Stimulated activated CD8-positive, alpha-beta memory T cell treated with anti-CD3 and anti-CD28 coated beads, Interleukin-7, amount 100 ng/mL, for 1 hour (primary cell): ENCODE measurements at places on chromosomes 7 and 10.

DNA sequence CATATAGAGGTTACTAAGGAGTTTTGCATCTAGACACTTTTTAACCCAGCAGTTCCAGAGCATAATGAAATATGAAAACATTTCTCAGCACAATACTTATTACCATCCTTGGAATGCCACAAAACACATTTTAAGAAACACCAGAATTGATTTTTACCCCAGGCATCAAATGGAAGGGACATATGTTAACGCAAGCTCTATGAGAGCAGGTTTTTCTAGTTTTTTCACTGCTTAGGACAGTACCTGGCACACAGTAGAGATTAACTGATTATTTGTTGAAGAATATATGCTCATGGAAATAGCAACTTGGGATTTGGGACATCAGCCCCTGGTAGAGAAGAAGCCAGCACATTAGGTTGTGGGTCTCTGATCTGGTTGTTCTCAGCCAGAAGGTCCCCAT, 67.0 kb upstream of the ARID5B start:
- no peak for DNase-seq

DNA sequence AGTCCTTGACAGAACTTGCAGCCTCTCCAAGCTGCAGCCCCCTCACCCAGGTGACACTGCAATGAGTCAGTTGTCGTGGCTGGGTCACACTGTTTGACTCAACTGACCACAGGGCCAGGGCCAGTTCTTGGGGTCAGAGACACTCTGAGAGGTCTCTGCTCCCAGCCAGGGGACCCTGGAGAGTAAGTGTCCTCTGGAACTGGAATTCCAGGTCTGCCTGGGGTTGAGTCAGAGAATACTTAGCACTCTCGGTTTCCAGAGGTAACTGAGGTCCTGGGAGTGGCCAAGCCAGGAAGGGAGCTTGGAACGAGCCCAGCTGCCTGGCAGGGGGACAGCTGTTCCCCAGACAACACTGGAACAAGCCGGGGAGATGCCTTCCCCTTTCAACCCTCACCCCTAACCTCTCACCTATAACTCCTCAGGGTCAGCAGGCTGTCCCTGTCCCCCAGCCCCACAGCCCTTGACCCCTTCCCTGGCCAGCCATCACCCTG, 2.2 kb upstream of the MYL10 start:
- DNase-seq: no peak

GRCh38 chr7:117225536-117225935, 97.3 kb downstream of the WNT2 start:
- no peak for DNase-seq

- DNase-seq: no peak
Observed at GRCh38 chr10:95767884-95768556, 12.1 kb downstream of the ENTPD1 start.

DNA sequence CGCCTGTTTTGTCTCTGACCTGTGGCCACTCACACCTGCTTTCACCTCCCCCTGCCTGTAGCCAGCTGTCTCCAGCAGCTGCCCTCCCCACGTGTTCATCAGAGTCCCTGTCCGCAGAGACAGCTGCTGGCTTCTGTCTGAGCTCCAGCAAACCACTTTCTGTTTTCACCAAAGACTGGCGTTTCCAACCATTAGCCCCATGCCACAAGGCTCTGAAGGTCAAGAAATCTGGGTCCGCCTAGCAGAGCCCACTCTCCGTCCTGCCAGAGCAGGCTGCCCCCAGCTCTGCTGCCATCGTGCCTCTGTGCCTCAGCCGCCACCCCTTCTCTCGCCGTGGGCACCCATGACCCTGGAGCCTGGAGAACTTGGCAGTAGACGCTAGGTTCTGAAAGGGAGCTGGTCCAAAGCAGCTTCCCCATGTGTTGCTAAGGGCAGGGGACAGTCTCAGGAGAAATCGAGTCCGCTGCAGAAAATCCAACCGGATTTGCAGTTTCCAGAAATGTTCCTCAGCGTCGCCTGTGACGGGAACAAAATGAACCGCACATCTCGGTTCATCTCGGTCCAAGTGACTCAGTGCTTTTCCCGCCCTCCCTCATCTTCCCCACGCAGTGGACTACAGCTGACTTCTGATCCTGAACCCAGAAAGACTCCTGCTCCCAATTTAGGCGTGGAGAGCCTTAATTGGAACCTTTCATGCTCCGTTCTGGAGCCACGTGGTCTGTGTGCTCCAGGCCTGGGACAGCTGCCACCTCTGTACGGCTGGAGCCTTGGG, 28.0 kb downstream of the TMEM120A start:
- DNase-seq: no peak

DNA sequence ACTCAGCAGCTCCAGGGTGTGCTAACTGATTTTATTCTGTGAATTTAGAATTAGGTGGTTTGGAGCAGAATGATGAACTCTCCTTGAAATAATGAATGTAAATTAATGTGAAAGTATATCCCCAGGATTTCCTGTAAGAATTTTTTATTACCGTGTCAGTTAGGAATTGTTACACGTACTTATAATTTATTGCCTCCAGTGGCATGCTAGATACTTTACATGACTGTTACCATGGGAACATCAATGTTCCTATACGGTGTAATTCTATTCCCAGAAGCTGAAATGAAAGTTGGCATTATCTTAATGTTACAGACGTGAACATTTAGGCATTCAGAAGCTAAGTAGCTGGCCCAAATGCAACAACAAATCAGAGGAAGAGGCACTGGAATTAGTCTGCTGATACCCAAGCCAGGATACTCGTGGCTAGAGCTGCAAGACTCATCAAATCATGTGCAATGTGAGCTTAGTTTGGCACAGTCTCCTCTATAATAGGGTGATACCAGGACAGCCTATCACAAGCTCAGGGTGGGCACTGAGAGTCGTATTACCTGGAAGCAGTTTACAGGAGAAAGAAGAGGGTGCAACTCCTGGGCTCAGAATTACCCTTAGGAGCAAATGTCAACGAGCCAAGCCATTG, 30.0 kb upstream of the PRKAR2B start:
- no peak for DNase-seq

- DNase-seq: no peak
Observed at GRCh38 chr7:70619130-70619529, 512.8 kb upstream of the GALNT17 start.

DNA sequence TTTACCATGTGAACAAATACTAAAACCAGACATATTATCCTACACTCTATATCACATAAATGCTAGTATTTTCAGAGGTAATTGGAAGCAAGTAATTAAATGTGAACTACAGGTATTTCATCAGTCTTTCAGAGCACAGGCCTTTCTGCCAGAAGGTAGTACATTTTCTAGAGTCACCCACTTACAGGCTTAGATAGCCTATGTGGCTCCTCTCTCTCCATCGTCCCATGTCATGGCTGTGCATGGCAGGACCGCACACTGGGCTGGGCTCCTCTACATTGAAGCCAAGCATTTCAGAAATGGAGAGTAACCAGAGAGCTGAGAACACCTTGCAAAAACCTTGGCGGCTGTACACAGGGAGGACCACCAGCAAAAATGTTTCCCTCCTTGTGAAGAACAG, 49.7 kb downstream of the GFRA1 start:
- DNase-seq: no peak

- no peak for DNase-seq
Observed at GRCh38 chr7:154353355-154353767, 301.2 kb downstream of the DPP6 start.

DNA sequence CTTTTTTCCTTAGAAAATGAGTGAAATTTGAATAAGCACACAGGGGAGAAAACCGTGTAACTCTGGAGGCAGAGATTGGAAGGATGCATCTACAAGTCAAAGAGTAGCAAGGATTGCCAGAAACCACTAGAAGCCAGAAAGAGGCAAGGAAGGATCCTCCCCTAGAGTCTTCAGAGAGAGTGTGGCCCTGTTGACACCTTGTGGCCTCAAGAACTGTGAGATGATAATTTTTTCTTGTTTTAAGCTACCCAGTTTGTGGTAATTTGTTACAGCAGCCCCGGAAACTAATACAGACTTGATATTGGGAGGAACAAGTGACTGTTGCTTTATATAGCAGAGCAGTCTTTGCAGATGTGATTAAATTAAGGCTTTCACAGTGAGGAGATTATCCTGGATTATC, 3.6 kb upstream of the GIMAP7 start:
- DNase-seq: no peak

DNA sequence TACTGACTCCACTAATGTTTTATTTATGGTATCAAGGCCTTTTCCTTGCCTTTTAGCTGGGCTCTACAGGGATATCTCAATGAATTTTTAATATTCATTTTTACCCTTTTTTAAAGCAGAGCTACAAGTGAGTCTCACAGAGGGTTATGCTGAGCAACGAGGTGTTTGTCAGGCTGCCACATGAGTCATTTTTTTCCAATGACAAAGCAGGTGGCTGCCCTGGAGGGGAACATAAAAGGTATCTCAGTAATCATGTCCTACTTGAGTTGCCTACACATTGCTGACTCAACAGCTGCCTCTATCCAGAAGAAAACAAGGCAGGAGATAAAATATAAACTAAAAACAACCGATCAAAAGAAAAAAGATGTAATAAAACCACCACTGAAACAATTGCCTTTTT, 1004.9 kb upstream of the POT1 start:
- DNase-seq: no peak

DNA sequence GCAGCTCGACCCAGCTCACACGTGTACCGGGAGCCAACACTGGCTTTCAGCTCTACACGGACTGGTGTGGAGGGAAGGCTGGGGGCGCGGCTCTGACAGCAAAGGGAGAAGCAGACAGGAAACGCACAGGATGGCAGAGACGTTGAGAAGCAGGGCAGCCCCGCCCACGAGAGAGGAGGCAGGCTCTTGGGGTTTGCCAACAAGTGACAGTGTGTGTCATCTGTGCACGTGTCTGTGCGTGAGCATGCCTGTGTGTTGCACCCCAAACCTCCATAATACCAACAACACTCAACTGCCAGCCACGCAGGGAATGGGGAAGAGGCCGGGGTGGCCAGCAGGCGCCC, 64.4 kb upstream of the PDGFA start:
- DNase-seq: peak; percentile 74

GRCh38 chr10:128257428-128257827, 131.2 kb upstream of the MKI67 start:
- no peak for DNase-seq

DNA sequence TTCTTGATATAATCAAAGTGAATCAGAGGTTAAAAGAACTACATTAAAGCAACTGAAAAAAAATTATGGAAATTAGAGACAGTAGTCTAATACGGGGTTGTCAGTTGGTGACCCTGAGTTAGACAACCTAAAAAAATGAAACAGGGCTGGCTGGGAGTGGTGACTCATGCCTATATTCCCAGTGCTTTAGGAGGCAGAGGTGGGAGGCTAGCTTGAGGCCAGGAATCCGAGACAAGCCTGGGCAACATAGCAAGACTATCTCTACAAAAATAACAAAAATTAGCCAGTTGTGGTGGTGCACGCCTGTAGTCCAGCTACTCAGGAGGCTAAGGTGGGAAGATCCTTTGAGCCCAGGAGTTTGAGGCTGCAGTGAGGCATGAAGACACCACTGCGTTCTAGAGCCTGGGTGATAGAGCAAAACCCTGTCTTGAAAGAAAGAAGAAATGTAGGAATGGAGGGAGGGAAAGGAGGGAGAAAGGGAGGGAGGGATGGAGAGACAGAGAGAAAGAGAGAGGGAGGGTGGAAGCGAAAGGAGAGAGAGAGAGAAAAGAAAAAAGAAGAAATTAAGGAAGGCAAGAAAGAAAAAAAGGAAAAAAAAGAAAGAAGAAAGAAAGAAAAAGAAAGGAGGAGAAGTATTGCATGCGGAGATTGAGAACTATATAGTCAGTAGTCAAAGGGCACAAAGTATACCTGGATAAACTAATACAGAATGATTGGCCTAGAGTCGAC, 166.1 kb downstream of the TPST1 start:
- no peak for DNase-seq

DNA sequence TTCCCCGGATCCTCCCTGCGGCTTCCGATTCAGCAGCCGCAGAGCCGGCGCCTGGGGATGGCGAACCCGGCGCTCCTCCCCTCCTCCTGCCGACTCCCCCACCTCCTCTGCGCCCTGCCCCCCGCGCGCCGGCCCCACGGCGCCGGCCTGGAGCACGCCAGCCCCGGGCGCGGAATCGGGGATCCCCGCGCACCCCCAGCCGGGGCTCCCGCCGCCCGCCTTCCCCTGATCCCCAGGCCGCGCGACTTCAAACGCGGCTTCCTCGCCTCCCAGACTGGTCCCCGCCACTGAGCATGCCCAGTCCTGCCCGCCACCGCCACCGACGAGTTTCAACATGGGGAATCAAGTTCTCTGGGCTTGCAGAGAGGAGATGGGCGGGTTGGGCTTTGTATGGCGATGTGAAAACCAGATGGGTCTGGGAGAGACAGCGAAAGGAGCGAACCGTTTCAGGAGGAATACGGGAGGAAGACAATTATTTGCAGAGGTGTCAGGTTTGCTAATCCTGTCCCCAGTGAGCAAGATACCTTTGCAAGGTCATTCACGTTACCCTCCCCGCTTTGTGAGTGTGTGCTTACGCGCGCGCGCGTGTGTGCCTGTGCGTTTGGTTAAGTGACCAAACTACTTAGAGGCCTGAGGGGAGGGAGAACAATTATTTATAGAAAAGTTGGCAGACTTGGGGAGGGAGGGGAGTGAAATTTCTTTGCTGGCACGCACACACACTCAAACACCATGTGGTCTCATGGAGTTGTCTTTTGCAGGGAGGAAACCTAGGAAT, at the start of gene PANK1:
Gene PANK1, minus strand, starts transcription at position 276 of the 775 bp plus-strand sequence. CDS start 351 bp downstream, outside the sequence.
- peak; percentile 28 for DNase-seq

GRCh38 chr10:17344206-17344605, 110.2 kb downstream of the ST8SIA6 start:
- DNase-seq: no peak

DNA sequence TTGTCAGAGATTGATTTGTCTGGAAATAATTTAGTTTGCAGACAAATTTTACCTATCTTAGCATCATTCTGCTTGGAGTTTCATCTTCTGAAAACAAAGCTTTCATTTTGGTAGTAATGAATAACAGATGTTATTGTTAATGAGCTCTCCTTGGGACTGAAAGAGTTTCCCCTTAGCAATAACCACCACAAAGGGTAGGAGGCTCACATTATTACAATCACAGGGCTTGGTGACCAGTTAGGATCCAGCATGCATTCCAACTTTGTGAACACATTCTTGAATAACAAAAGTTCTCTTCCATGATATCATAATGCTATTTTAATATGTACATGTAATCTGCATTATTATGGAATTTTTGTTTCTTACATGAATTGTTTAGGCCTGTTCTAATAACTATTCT, 148.8 kb upstream of the VWC2 start:
- no peak for DNase-seq

DNA sequence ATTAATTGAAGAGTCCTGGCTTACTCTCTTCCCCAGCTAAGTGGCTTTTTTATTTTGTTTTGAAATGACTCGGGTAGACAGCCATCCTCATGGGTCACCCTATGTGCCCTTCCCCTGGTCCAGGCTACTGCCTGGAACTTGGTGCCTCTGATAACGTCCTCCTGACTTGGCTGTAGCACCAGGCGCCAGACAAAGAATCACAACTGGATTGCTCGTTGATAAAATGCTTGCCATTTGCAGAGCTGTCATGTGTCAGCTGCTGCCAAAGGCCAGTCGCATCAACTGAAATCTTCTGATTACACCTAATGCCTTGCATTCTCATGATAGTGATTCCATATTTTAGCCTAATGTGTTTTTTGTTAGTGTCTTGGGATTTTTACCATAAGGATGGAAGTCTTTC, 27.4 kb upstream of the ABLIM1 start:
- no peak for DNase-seq

GRCh38 chr7:24911213-24911603, 68.8 kb downstream of the OSBPL3 start:
- no peak for DNase-seq

- DNase-seq: peak; percentile 6
Observed at GRCh38 chr7:108146070-108146842, 16.1 kb upstream of the LAMB4 start.
